HCT116 (cell line): ENCODE measurements at places on chromosomes 13 and 19. TPM values are rescaled to one million over a fixed set of nuclear protein-coding genes. Genes with fewer than 3 reads are reported as not detected.

Gene ZNF223
- 0.27 TPM for total RNA-seq

Gene NPAS1
- total RNA-seq = 4.6 TPM

- no peak for DNase-seq
Measured at GRCh38 chr19:13670846-13671245, 93.5 kb upstream of the MRI1 start.

DNA sequence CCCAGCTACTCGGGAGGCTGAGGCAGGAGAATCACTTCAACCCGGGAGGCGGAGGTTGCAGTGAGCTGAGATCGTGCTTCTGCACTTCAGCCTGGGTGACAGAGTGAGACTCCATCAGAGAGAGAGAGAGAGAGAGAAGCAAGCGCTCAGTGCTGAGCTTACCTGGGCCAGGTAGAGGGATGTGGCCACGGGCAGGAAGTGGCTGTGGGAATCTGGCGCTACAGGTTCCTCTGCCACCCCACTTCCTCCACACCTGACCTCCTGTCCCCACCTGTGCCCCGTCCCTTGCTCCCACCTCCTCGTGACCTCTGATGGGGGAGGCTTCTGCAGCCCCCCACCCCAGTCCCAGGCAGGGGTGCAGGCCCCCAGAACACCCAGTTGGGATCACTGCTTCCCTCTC, 1.0 kb upstream of the NCCRP1 start:
- no peak for DNase-seq

- DNase-seq = no peak
Measured at GRCh38 chr19:49798574-49798973, 14.5 kb downstream of the FUZ start.

GRCh38 chr13:98466634-98467236, 110.2 kb downstream of the STK24 start:
- DNase-seq = no peak
